HT-29 (cell line): ENCODE measurements at places on chromosomes 1 and 21.

DNA sequence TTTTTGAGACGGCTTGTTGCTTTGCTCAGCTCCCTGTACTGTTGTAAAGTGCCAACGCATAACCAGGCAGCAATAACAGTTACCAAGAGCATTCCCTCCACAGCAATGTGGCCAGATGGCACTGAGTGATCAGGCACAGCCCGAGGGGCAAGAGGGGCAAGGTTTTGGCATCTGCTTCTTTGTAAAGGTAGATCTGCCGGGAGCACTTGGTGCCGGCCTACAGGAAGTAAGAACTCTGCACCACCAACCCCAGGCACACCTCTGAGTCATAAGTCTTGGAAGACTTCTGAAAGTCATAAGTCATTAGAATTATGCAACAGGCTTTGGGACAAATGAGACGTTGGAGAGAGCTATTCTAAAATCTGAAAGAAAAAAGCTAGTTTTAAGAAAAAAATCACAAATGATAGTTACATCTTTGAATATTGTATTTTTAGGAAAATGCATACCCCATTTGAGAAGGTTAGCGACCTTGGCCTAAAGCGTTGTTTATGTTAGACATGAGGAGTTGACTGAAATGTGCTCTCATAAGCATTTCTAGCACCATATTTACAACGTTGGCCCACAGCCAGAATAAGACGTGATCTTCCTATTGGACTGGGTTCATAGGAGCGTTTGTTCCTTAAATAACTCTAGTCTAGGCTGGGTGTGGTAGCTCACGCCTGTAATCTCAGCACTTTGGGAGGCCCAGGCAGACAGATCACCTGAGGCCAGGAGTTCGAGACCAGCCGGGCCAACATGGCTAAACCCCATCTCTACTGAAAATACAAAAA, 37.7 kb upstream of the MAP10 start:
- DNase-seq: peak; percentile 83

GRCh38 chr1:154469844-154470560, 32.0 kb upstream of the TDRD10 start:
- DNase-seq: no peak

- no peak for DNase-seq
Measured at GRCh38 chr1:33966346-33967141, 102.7 kb downstream of the HMGB4 start.

- no peak for DNase-seq
Measured at GRCh38 chr1:37448691-37449417, 25.5 kb upstream of the ZC3H12A start.

DNA sequence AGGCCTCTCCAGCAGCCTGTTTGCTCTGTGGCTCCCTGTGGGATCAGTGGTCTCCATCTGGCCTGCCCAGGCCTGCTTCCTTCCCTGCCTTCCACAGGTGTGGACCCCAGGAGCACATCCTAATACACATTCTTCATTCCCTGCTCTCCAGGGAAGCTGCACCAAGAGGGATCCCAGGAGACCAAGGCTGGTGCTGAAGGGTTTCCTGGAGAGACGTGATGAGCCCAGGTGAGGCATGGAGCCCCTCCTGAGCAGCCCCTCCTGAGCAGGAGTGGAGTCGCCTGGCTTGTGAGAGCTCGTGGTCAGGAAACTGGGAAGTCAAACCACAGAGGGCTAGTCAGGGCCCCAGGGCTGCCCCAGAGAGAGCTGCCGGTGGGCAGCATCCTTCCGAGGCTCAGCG, 561.4 kb downstream of the MATN1 start:
- no peak for DNase-seq

GRCh38 chr1:45299981-45300668, 26.6 kb upstream of the HPDL start:
- DNase-seq: peak; percentile 82

- DNase-seq: no peak
Measured at GRCh38 chr1:8161546-8162105, 135.5 kb upstream of the ERRFI1 start.

- DNase-seq: no peak
Measured at GRCh38 chr1:24905355-24905978, 24.6 kb downstream of the RUNX3 start.

GRCh38 chr1:107138166-107138565, 2.7 kb upstream of the NTNG1 start:
- no peak for DNase-seq

- DNase-seq: no peak
Measured at GRCh38 chr21:16457498-16457897, 727.7 kb downstream of the USP25 start.

- DNase-seq: no peak
Measured at GRCh38 chr1:54413295-54413694, 7.1 kb upstream of the SSBP3 start.

DNA sequence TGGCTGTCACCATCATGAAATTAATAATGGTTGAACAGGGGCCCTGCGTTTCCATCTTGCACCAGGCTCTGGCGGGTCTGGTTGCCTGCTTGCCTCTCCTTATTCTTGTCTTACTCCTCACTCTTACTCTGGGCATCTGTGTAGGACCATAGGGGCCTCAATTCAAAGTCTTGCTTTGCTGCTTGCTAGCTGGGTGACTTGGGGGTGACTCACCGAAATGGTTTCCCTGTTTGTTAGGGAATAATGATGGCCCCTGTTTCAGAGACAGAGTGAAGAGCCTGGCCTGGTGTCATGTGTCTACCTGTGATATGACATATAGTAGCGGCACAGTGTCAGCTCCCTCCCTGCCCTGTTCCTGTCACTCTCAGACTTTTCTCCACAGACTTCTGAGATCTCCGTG, 24.6 kb downstream of the KCNC4 start:
- DNase-seq: no peak

DNA sequence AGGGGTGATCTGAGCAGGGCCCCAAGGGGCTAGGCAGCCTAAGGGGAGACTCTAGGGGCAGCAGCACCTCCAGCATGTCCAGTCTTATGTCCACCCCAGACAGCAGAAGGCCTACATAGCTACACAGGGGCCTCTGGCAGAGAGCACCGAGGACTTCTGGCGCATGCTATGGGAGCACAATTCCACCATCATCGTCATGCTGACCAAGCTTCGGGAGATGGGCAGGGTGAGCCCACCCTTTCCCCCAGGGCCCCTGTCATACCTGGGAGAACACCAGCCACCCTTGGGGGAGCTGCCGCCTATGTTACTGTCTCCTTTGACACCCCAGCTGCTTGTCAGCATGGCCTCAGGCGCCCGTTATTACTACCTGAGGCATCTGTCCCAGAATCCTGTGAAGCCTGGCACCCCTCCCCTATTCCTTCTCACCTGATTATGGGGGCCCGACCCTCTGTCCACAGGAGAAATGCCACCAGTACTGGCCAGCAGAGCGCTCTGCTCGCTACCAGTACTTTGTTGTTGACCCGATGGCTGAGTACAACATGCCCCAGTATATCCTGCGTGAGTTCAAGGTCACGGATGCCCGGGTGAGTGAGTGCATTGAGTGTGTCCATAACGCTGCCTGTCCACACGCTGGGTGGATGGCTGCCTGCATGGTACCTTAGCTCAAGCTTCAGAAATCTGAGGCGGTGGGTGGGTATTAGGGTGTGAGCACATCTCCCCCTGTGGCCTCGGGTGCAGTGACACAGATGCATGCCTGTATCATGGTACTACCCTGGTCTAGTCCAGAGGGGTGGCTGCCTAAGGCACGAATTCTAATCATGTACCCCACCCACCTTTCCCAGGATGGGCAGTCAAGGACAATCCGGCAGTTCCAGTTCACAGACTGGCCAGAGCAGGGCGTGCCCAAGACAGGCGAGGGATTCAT, 29.7 kb upstream of the KDM4A start:
- DNase-seq: no peak
